ENCODE measurements at places on chromosomes 1 and 21. TPM values are rescaled to one million over a fixed set of nuclear protein-coding genes. Genes with fewer than 3 reads are reported as not detected.
A peak's percentile ranks its signal among the peaks of the same experiment; 100 is the strongest.

AGT gene
- 2.3 TPM for total RNA-seq

TMEM269 gene
- total RNA-seq: 0.05 TPM

IGSF3 gene
- 12.5 TPM for total RNA-seq

C8B gene
- total RNA-seq: not detected

VHLL gene
- total RNA-seq: not detected

SERPINC1 gene
- total RNA-seq: 0.14 TPM

GRCh38 chr1:21383785-21384401 is 56.0 kb upstream of the NBPF3 start:
- no peaks in the 10 kb centered on the region for H3K4me1 ChIP-seq
- DNase-seq: no peak
- no peak overlapping the region for H3K4me3 ChIP-seq
- no peak overlapping the region for H3K27ac ChIP-seq

DNA sequence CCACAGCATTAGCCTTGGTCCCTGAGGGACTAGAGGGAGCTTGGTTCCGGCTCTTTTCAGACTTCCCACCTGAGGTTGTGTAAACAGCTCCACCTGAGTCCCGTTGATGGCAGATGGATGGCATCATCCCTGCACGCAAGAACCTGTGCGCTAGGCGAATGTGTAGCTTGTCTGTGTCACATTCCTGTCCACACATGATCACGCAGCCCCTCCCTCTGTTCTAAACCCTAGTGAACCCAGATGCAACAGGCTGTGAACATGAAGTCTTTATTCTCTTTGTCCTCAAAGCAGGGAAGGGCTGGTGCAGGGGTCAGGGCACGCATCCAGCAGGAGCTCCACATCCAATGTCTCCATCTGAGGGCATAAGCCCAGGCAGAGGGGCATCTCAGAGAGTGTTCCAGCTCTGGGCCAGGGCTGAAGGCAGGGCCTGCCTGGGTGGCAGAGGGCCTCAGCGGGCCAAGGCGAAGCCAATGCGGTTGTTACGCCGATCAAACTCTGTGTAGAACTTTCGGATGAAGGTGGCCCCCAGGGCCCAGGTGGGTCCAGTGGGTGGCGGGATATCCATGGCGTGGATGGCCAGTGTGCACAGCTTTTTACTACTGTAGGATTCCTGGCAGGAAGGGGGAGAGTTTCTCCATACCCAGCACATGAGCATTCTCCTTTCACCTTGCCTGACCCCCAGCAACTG is 2.9 kb upstream of the ETNK2 start:
- no peaks in the 10 kb centered on the region for H3K36me3 ChIP-seq
- peaks cover 46% of the 10 kb centered on the region for H3K27me3 ChIP-seq
- H3K4me1 ChIP-seq: peaks cover 2% of the 10 kb centered on the region
- no peak for DNase-seq
- H3K27ac ChIP-seq: no peak overlapping the region

GRCh38 chr21:45444385-45444784 is 39.4 kb downstream of the COL18A1 start:
- no peaks in the 10 kb centered on the region for H3K4me1 ChIP-seq
- H3K36me3 ChIP-seq: no peaks in the 10 kb centered on the region
- H3K4me3 ChIP-seq: no peak overlapping the region
- H3K27me3 ChIP-seq: peaks cover 5% of the 10 kb centered on the region

- no peak overlapping the region for H3K27ac ChIP-seq
- H3K27me3 ChIP-seq: no peaks in the 10 kb centered on the region
- no peaks in the 10 kb centered on the region for H3K36me3 ChIP-seq
- peak; percentile 88 for DNase-seq
Measured at GRCh38 chr1:53182111-53182593, 14.5 kb upstream of the CPT2 start.

- no peak overlapping the region for H3K4me3 ChIP-seq
- DNase-seq: no peak
- H3K4me1 ChIP-seq: no peaks in the 10 kb centered on the region
- H3K27me3 ChIP-seq: no peaks in the 10 kb centered on the region
- no peak overlapping the region for H3K27ac ChIP-seq
Measured at GRCh38 chr1:230570724-230571360, 71.4 kb upstream of the COG2 start.

- H3K4me1 ChIP-seq: no peaks in the 10 kb centered on the region
- H3K27me3 ChIP-seq: peaks cover 90% of the 10 kb centered on the region
- DNase-seq: no peak
- H3K4me3 ChIP-seq: peak overlapping the region; percentile 26
Measured at GRCh38 chr1:170664828-170665612, 1.1 kb downstream of the PRRX1 start.

DNA sequence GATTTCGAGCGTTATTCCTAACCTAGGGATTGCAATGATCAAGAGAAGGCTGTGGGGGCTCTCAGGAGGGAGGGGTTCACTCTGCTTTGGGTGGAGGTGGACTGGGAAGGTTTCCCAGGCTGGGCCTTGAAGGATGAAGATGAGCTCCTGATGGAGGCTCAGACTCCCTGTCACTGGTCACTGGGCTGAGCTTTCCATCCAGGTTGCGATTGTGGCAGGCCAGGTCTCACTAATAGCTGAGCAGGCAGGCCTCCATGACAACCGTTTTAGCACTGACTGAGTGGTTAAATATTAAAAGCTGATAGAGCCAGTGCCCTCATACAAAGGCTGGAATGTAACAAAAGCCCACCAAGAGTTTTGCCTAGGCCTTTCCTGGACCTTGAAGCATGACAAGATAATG is 36.2 kb upstream of the EFCAB14 start:
- DNase-seq: no peak
- peaks cover 12% of the 10 kb centered on the region for H3K27me3 ChIP-seq
- no peak overlapping the region for H3K27ac ChIP-seq
- no peaks in the 10 kb centered on the region for H3K4me1 ChIP-seq
- H3K36me3 ChIP-seq: no peaks in the 10 kb centered on the region

GRCh38 chr1:221045842-221046831 is 166.9 kb downstream of the HLX start:
- H3K27ac ChIP-seq: no peak overlapping the region
- no peaks in the 10 kb centered on the region for H3K36me3 ChIP-seq
- H3K4me3 ChIP-seq: no peak overlapping the region
- H3K27me3 ChIP-seq: no peaks in the 10 kb centered on the region
- no peaks in the 10 kb centered on the region for H3K4me1 ChIP-seq

GRCh38 chr1:167169642-167170041 is 51.0 kb upstream of the POU2F1 start:
- H3K27ac ChIP-seq: no peak overlapping the region
- DNase-seq: no peak
- no peaks in the 10 kb centered on the region for H3K36me3 ChIP-seq
- H3K4me1 ChIP-seq: no peaks in the 10 kb centered on the region
- no peak overlapping the region for H3K4me3 ChIP-seq

- H3K36me3 ChIP-seq: no peaks in the 10 kb centered on the region
- no peaks in the 10 kb centered on the region for H3K4me1 ChIP-seq
- H3K27me3 ChIP-seq: no peaks in the 10 kb centered on the region
- no peak for DNase-seq
Measured at GRCh38 chr1:115252585-115252984, 85.5 kb downstream of the NGF start.

DNA sequence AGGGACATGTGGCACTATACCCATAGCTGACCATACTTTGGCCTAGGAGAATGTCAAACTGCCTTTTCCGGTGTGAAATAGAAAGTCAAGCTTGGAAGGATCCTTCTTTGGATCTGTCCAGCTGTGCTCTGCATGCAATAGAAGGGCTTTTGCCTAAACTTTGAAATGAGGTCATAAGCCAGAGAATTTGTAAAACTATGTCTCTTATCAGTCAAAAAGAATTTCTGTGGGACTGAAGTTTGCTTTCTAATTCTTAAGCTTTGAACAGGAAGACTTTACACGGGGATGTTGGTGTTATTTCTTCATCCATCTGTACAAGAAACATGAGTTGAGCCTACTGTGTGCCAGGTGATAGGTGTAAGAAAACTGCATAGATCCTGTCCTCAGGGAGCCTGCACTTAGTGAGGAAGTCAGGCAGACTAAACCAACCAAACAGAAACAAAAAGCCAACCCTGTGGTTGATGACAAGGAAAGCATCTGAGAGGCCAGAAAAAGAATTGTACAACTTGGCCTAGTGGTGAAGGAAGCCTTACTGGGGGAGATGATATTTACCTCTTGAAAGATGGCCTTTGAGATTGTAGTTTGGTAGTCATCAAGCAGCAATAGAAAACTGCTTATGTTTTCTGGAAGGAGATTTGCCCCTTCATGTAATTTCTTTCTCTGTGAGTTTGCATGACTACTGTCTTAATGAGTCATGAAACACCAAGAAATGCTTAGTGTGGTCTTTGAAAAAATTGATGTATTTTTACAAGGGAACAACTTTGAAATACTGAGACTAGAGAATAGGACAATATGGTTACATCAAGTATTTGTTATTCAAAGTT is 24.8 kb downstream of the TGFB2 start:
- H3K4me1 ChIP-seq: no peaks in the 10 kb centered on the region
- no peak overlapping the region for H3K27ac ChIP-seq
- no peaks in the 10 kb centered on the region for H3K27me3 ChIP-seq
- H3K36me3 ChIP-seq: no peaks in the 10 kb centered on the region
- DNase-seq: no peak

DNA sequence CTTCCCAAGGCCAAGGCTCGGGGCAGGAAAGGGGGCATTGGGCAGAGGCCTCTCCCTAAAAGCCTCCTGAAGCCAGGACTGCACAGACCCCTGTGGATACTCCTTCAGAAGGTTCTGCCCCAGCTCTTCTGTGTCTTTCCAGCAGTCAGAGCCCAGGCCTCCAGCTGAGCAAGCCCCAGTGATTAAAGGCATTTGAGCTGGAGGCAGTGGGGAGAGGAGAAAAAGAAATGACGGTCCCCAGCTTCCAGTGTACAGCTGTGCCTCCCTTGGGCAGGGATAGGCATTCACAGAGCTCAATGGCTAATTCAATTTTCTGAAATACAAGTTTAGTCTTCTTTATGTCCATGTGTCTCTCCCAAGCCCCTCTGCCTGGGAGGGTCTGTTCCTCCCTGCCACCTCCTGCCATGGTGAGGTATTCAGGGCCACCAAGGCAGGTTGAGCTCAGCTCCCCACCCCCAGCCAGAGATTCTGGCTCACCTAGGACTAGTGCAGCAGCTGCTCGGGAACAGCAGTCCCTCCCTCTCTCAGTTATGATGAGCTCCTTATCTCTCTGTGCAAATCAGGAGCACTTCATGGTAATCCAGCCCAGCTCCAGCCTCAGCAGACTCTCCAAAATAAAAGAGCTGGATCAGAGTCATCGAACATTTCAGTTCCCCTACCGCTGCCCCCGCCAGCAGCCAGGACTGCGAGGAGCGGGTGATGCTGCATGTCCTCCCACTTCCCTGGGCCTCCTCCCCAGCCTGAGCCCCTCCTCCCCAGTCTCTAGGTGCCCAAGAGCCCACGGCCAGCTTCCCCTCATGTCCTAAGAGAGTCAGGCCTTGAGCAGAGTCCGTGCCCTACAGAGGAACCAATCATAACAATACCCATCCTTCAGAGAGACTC is 208.4 kb upstream of the ZC3H12A start:
- no peaks in the 10 kb centered on the region for H3K36me3 ChIP-seq
- no peak for DNase-seq
- H3K27ac ChIP-seq: no peak overlapping the region
- no peaks in the 10 kb centered on the region for H3K4me1 ChIP-seq

DNA sequence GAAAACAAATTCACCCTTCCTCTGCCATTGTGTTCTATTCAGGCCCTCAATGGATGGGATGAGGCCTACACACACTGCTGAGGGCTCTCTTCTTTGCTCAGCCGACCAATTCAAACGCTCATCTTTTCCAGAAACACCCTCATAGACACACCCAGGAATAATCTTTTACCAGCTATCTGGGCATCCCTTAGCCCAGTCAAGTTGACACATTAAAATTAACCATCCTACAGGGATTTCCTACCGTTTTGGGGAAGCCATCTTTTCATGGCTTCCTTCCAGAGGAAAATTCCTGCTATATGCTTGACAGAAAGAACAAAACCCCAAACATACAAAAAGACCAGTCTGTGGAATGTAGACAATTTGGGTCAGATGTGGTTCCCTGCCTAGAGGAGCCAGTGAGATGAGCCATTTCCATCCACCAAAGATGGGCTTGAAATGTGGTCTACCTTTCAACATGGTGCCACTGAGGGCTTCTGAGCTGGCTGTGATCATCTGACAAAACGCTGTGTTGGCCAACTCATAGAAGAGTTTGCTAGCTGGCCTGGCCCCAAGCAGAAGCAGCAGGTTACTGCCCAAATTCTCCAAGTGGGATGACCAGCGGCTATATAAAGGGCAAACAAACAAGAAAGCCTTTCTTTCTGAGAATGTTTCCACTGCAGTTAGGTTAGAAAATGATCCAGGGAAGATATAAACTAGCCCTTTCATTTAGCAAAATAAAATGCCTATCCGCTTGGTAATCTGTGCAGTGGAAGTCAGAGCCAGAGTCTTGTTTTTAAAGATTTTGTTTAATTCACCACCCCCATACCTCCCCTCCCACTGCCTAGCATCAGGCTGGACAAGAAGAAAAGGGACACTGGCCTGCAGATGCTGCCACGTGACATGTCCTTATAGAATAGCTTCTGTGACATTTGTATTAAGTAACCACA is 69.1 kb upstream of the MRPS6 start:
- H3K4me3 ChIP-seq: no peak overlapping the region
- no peak for DNase-seq
- H3K36me3 ChIP-seq: no peaks in the 10 kb centered on the region
- no peaks in the 10 kb centered on the region for H3K27me3 ChIP-seq
- H3K4me1 ChIP-seq: no peaks in the 10 kb centered on the region
- no peak overlapping the region for H3K27ac ChIP-seq

- no peaks in the 10 kb centered on the region for H3K36me3 ChIP-seq
- H3K27ac ChIP-seq: peak overlapping the region; percentile 98
- DNase-seq: no peak
- H3K27me3 ChIP-seq: no peaks in the 10 kb centered on the region
- peaks cover 6% of the 10 kb centered on the region for H3K4me1 ChIP-seq
Measured at GRCh38 chr1:113928187-113928930, 765 bp upstream of the HIPK1 start.

DNA sequence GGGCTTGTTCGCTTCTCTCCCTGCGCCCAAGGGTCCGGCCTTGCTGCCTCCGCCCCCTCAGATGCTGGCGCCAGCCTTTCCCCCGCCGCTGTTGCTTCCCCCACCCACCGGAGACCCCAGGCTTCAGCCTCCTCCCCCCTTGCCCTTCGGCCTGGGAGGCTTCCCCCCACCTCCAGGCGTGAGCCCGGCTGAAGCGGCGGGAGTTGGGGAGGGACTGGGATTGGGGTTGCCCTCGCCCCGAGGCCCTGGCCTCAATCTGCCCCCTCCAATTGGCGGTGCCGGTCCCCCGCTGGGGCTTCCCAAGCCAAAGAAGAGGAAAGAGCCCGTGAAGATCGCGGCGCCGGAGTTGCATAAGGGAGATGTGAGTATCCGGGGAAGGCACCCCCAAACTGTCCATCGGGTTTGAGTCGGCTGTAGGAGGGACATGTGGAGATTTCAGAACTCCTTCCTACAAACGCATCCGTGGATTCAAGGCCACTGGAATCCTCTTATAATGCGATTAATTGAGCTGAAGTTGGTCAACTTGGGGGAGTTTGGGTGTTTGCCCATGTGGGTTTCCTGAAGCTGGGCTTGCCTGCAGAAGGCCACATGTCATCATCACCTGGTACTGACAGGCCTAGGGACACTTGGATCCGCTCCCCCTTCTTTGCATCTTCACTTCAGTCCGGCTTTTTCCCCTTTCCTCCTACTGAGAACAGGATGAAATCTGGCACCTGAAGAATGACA is 707 bp downstream of the PRCC start:
- H3K4me3 ChIP-seq: peak overlapping the region; percentile 91
- peaks cover 3% of the 10 kb centered on the region for H3K36me3 ChIP-seq
- DNase-seq: no peak

GRCh38 chr1:181714428-181714827 is 231.1 kb downstream of the CACNA1E start:
- H3K4me3 ChIP-seq: no peak overlapping the region
- H3K36me3 ChIP-seq: no peaks in the 10 kb centered on the region
- no peaks in the 10 kb centered on the region for H3K4me1 ChIP-seq
- DNase-seq: no peak
- no peaks in the 10 kb centered on the region for H3K27me3 ChIP-seq

Data from thymus (tissue), 14 donors.